ENCODE measurements at places on chromosomes 11 and 22. TPM values are rescaled to one million over a fixed set of nuclear protein-coding genes. Genes with fewer than 3 reads are reported as not detected.
A peak's percentile ranks its signal among the peaks of the same experiment; 100 is the strongest.

MGAT3 gene
- 19.2 TPM for total RNA-seq

ARHGAP42 gene
- 7.3 TPM for total RNA-seq

TXN2 gene
- total RNA-seq, result 17.9 TPM

TBC1D22A gene
- 5.3 TPM for total RNA-seq

OR4C3 gene
- not detected for total RNA-seq

LARGE1 gene
- total RNA-seq, result 35.5 TPM

P2RX6 gene
- total RNA-seq, result 0.41 TPM

SLN gene
- 35.5 TPM for total RNA-seq

DNA sequence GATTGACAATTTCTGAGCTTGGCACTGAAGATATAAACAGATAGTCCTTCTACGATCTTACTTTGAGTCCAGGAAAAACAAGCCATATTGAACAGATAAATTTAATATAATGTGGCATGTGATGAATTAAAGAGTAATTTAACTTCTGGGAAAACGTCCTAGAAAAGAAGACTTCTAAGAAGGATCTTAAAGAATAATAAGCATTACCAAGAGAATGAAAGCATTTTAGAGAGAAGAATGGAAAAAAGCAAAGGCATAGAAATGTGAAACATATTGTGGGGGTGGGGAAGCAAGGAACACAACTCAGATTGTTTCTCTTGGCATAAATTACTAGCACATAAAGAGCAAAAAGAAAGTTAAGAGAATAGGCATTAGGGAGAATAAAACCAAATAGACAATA lies 5.4 kb downstream of the DDIAS start:
- DNase-seq, result no peak

DNA sequence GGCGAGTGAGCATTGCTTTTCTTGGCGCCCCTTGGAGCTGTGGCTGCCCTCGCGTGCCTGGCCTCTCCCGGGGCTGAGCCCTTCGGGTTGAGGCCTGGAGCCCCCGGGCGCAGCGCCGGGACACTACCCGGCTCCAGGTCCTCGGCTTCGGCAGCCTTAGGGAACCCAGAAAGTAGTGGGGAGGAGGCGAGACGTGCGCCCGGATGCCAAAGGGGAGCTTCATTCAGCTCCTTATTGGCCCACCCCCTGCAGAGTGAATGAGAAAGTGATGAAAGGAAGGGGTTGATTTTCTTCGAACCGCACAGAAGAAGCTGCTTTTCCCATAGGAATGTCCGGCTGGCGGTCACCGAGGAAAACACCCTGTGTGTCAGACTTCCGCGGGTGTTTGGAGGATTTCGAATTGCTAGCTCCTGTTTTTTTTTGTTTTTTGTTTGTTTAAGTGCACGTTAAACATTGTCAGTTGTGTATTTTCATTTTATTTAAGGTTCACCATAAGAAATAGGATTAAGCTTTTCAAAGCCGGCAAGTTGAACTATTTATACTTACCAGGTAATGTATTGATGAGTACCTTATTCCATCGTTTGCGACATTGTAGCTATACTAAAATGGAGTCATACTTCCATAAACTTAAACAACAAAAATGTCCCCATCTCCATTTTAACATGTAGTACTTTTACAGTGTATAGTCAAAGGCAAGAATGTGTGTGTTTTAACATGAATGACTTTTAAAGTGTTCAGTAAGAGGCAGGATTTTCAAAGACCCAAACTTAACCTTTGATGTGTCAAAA lies 841 bp upstream of the EIF4G2 start:
- peak; percentile 23 for DNase-seq

GRCh38 chr11:64313491-64314145 lies 3.7 kb downstream of the TRMT112 start:
- DNase-seq, result no peak

DNA sequence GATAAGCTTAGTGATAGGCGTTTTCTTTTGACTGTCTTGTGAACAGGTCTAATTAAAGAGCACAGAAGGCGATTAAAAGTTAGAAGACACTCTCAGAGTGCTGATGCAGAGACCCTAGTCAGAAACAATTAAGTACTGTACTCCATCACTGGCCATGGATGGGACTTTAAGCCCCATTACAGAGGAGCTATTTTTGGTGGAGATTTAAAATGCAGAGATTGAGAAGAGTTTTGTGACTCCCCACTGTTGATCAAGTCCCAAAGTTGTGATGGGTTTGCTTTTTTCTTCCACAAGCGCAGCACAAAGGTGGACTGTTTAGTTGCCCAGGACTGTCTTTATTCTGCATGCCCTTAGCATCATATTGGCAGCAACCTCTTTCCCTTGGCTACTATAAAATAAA lies 978 bp downstream of the LUZP2 start:
- DNase-seq, result no peak

DNA sequence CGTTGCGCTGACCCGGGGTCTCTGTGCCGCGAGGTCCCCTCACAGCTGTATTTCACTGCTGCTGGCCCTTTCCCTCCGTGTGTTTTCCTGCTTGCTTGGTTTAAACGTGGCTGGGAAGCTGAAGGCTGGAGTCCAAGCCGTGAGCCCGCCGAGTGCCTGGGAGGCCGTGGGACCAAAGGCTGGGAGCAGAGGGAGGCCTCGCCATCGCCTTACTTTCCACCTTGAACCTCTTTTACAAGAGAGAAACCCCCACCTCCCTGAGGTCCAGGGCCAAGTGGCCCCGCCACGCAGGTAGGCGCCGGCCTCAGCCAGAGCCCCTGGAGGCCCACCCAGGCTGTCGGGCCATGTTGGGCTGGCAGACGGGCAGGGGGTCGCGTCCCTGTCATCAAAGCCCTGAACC lies 411.6 kb downstream of the TBC1D22A start:
- no peak for DNase-seq

DNA sequence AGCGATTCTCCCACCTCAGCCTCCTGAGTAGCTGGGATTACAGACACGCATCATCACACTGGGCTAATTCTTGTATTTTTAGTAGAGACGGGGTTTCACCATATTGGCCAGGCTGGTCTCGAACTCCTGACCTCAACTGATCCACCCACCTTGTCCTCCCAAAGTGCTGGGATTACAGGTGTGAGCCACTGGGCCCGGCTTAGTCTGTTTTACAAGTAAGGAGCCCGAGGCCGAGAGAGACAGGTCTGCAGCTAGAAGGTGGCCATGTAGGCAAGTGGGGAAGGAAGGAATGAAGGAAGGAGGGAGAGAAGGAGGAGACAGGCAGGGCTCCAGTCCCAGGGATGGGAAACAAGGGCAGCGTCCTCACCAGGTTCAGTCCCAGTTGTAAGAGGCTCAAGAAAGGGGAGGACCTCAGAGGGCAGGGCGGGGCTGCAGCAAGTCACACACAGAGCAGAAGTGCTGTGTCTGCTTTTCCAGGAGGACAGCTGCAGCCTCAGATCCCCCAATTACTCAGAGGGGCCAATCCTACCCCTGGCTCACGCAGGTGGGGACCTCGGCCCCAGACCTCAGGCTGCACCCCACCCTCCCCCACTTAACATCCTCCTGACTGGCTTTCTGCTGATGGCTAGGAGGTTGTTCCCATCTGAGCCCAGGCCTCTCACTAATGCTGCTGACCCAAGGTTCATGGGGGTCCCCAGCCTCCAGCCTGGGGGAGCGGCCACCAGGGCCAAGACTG lies 53.8 kb upstream of the PRR5 start:
- no peak for DNase-seq

GRCh38 chr11:94283678-94284077 lies 20.7 kb upstream of the IZUMO1R start:
- no peak for DNase-seq

DNA sequence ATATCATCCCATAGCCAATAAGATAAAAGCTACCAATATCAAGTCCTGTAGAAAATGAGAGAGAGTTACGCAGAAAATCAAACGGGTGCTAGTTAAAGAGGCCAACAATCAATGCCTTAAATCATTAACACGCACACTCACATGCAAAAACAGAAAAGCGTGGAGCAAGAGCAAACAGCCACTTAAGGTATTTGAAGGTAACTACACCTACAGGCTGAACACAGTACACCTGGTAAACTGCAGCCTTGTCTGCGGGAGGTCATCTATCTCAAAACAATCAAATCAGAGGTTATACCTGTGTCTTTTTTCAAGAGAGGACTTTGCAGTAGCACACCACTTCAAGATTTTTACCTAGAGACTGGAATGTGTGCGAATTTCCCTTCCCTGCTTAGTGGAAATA lies 23.6 kb downstream of the SLC35F2 start:
- DNase-seq, result no peak

- DNase-seq, result no peak
Observed at GRCh38 chr11:79498667-79499066, 57.8 kb upstream of the TENM4 start.

- DNase-seq, result no peak
Observed at GRCh38 chr11:114078423-114078822, 18.9 kb downstream of the ZBTB16 start.

- no peak for DNase-seq
Observed at GRCh38 chr22:24937114-24937513, 9.4 kb downstream of the LHFPL7 start.

DNA sequence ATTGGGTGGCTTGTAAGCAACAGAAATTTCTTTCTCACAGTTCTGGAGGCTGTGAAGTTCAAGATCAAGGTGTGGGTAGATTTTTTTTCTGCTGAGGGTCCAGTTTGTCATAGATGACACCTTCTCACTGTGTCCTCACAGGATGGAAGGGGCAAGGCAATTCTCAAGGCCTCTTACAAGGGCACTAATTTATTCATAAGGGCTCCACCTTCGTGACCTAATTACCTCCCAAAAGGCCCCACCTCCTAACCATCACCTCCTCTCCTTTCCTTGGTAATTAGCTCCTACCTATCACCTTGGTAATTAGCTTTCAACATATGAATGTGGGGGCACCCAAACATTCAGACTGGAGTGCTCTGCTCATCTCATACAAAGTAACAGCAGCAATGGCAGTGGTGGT lies 92.3 kb upstream of the CD44 start:
- DNase-seq, result no peak

GRCh38 chr22:36838119-36839030 lies 21.5 kb upstream of the PVALB start:
- DNase-seq, result no peak

- DNase-seq, result no peak
Observed at GRCh38 chr11:105456950-105457349, 152.9 kb upstream of the GRIA4 start.

DNA sequence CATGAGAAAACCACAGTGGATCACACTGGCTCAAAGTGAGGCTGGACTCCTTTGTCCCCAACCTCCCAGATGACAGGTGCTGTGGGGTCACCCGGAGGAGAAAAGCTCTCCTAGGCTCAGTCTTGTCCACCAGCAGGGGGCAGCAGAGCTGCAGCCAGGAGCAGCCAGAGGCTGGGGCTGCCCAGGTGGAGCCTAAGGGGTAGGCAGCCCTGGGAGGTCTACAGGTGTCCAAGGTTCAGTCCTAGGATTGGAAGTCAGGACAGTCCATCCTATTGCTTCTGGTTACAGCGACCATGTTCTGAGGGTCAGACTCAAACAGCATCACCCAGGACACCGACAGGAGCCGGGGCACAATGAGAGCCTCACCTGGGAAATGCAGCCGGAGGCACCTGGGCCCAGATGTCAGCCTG lies 77.6 kb upstream of the IGLL5 start:
- DNase-seq, result peak; percentile 18

- no peak for DNase-seq
Observed at GRCh38 chr11:116376054-116376453, 396.7 kb downstream of the BUD13 start.

- no peak for DNase-seq
Observed at GRCh38 chr11:106813806-106814205, 204.5 kb downstream of the GUCY1A2 start.

DNA sequence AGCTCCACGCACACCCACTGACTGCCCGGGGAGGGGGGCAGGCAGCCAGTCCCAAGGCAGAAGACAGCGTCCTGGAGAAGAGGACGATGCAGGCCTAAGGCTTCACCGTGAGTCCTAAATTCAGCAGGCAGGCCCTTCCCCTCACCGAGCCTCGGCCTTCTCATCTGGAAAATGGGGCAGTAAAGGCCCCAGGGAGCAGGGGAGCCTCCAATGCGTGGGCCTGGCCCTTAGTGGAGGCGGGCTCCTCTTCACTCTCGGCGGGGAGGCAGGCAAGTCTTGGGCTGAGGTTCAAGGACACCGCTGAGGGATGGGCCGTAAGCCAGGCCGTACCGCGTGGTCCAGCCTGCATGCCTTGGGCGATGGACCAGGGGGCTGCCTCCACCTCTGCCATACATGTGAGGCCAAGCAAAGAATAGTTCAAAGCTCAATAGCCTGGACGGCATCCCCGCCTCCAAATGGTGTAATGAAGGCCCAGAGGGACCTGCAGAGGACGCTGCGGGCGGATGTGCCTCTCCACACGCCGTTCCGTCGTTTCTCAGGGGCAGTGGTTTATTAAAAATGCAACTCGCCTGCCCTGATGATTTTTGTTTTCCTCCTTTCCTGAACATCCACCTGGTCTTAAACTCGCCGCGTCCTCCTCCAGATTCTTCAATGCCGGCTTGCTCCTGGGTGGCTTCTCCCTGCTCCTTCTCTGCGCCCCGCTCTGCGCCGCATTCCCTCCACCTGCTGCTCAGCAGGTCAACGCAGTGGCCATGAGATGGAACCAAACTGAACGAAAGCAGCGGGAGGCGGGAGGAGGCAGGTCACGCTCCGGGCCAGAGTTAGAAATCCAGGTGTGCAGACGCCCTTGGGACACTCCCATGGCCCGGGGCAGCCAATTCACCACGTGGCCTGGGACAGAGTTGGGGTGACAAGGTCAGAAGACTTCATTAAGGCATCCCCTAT lies 627.8 kb downstream of the TBC1D22A start:
- no peak for DNase-seq

DNA sequence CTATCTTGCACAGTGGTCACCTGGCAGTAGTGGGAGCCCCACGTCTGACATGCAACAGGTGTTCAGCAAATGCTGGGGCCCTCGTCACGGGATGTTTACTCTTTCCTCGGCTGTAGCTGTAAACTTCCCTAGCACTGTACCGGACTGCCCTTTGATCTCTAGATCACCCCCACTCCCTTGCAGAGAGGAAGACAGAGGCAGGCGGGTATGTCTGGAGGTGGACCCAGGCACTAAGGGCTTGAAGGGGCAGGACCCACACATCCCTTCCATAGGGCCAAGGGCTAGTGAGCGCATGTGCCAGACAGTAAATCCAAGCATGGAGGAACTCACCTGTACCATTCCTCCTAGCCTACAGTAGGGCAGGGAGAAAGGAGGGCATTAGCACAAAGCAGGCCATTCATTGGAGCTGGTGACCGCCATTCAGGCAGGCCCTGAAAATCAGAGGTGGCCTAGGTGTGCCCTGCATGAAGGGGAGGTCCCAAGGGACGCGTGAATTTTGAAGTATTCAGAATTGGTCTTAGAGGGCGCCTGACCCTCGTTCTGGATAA lies 1.9 kb upstream of the SMTN start:
- no peak for DNase-seq

DNA sequence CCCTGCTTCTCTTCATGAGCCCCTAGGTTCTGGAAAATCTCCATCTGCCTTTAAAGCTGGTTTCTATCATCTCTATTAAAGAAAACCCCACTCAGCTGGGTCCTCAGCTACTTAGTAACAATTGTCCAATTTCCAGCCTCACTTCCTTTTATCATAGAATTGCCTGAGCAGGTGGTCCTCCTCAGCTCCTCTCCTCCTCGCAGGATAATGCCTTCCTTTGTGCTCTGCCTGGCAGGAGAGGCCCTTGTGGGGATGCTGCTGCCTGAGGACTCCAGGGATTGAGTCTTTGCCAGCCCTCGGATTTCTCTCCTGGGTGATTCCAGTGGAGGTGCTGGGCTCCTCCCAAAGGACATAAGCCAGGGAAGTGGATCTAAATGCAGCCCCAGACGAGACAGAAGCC lies 448.3 kb downstream of the INSC start:
- DNase-seq, result no peak

Measured in frontal cortex (tissue), 4 donors.